ENCODE measurements at places on chromosomes 4 and X.

- DNase-seq, result peak; percentile 84
Measured at GRCh38 chrX:1336331-1336943, at the start of gene IL3RA. TSS of gene IL3RA (plus strand) at chrX:1336785. CDS start at chrX:1341766, 4,981 bp downstream.

DNA sequence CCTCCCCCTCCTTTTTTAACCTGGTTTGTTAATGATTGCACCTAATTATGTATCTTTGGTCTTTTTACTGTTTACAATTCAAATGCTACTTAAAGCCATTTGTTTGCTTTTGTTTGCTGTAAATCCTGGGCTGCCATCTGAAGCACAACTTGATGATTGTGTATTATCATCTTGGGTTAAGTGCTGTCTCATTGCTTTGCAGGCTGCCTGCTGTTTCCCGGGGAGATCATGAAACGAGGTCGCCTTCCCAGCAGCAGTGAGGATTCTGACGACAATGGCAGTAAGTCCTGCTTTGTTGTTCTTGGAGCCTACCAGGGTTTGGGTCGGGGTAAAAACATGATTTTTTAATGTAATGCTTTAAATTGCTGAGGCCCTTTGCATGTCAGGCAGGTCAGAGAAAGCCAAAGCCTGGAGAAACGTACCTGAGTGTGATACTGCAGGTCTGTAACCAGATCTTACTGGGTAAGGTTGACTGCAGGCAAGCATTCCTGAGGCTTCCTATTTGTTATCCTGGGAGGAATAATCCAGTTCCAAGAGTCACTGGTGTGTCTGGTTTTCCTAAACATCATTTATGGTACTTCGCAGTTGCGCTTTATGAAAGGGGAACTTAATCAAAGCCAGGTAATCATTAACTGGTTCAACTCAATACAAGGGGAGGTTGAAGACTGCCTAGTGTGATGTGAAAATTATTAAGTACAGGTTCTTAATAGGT lies 22.2 kb downstream of the JADE1 start:
- DNase-seq, result no peak

GRCh38 chr4:176845636-176846035 lies 52.9 kb upstream of the VEGFC start:
- no peak for DNase-seq

DNA sequence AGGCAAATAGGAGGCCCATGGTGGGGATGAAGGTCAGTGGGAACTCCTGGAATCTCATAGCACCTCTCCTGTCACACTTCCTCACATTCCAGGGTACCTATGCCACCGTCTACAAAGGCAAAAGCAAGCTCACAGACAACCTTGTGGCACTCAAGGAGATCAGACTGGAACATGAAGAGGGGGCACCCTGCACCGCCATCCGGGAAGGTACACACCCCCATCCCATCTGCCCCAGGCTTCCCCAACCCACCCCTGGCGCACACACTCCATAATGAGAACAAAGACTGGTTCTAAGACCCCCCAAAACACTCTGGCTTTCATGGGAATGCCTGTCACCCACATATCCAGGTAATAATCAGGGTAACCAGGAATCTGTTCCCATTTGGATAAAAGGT lies 6.4 kb downstream of the CDK16 start:
- no peak for DNase-seq

GRCh38 chrX:77935886-77936285 lies 25.4 kb downstream of the ATP7A start:
- DNase-seq, result no peak

DNA sequence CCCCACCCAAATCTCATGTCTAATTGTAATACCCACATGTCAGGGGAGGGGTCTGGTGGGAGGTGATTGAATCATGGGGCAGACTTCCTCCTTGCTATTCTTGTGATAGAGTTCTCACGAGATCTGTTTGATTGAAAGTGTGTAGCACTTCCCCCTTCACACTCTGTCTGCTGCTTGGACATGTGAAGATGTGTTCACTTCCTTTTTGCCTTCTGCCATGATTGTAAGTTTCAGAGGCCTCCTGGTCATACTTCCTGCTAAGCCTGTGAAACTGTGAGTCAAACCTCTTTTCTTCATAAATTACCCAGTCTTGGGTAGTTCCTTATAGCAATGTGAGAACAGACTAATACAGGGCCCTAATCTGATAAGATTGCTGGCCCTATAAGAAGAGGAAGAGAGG lies 1514.8 kb downstream of the RPA4 start:
- no peak for DNase-seq

DNA sequence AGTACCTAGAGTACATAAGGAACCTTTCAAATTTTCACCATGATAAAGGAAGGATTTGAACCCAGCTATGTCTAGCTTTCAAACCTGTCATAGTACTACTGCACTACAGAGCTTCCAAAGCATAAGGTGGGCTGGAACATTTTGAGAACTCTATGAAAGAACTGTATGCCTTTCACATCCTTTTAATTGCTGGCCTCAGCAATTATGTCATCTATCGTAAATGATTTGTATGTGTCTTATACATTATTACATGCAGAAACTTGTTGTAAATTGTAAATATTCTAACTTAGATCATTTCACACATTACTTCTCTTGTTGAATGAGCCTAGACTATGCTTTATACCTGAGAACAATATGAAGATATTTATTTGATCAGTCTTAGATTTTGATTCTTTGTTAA lies 220.7 kb downstream of the HEPH start:
- no peak for DNase-seq

- DNase-seq, result no peak
Measured at GRCh38 chrX:151175283-151176062, 911 bp upstream of the GPR50 start.

- DNase-seq, result peak; percentile 45
Measured at GRCh38 chr4:140174543-140174942, 20.6 kb upstream of the MAML3 start.

DNA sequence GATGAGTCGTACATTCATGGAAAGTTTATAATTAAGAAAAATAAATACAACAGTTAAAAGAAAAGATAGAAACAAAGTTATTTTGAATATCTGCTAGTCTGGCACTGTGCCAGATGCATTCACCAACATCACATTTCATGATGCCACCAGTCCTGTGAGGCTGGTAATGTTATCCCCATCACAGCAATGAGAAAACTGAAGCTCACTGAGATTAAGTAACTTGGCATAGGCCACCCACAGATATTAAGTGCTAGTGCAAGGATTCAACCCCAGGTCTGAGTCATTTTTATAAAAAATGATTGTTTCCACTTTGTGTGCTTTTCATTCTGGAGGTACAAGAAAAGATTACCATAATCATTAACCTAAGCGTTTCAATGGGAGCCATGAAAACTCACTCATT lies 65.0 kb upstream of the IL15 start:
- DNase-seq, result no peak

GRCh38 chr4:148030193-148030873 lies 298.4 kb downstream of the ARHGAP10 start:
- peak; percentile 45 for DNase-seq

DNA sequence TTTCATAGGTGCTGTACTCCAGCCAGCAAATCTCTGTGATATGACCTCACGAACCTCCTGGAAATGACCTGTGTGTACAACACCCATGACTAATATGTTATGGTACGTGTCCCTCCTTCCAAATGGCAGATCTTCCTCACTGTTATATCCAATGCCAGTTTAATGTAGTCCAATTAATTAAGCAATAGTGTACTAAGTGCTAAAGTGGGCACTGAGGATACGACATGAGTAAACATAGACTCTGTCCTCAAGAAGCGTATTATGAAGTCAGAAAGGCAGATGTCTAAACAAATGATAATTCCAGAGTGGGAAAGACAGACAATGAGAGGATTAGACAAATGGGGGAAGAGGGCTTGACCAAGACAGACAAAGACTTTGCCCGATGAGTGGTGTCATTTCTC lies 33.9 kb downstream of the GPRIN3 start:
- DNase-seq, result no peak

DNA sequence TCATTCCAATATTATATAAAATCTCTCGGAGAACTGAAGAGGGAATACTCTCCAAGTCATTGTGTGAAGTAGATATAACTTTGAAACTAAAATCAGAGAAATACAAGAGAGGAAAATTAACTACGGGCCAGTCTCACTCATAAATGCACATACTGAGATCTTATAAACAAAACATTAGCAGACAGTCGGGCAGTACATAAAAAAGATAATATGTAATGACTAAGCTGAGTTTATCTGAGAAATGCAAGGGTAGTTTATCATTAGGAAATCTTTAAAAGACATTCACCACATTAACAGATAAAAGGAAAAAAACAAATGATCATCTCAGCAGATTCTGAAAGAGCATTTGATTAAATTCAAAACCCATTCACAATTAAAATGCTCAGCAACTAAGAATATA lies 116.7 kb downstream of the NYX start:
- DNase-seq, result no peak

GRCh38 chrX:103310555-103311398 lies at the start of gene BEX2:
TSS of gene BEX2 (minus strand) at chrX:103310990. CDS start at chrX:103309976, 1,014 bp downstream.
- DNase-seq, result peak; percentile 25

- DNase-seq, result no peak
Measured at GRCh38 chr4:100746141-100746739, 228.4 kb upstream of the EMCN start.

- no peak for DNase-seq
Measured at GRCh38 chr4:29770627-29771026, 949.5 kb upstream of the PCDH7 start.

DNA sequence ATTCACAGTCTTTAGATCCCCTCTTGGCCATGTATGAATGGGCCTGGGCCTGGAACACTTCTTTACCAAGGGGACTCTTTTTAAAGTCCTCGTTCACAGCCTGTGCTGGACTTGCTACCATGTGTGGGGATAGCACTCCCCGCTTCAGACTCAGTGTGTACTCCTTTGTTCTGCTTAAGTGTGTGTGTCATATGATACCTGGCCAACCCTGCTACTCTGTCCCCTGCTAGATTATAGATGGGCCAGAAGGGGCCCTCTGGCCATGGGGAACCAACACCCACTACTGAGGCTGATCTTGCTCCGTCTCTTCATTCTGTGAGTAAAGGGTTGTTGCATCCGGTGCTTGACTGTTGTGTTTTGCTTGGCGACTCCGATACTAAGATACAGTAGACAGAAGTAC lies 8.0 kb downstream of the CCDC110 start:
- DNase-seq, result no peak

- no peak for DNase-seq
Measured at GRCh38 chr4:20432088-20432487, 180.4 kb downstream of the SLIT2 start.

- no peak for DNase-seq
Measured at GRCh38 chr4:87037671-87038334, 103.0 kb downstream of the AFF1 start.

DNA sequence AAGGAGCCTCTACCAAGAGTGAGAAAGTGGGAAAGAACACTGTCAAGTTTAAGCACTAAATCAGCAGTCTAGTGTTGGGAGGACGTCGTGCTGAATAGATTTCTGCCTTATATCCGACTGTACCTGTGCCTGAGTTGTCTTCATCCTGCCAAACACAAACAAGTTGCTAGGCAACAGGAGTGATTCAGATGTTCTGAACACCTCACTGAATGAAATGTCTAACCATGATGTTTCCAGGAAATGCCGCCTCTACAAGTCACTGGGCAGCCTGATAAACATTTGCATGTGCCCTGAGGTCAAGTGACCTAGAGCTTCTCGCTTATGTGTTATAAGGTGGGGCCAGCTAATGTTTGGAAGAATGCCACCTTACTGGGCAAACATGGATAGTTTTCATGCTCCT lies 37.9 kb downstream of the SGMS2 start:
- DNase-seq, result no peak

DNA sequence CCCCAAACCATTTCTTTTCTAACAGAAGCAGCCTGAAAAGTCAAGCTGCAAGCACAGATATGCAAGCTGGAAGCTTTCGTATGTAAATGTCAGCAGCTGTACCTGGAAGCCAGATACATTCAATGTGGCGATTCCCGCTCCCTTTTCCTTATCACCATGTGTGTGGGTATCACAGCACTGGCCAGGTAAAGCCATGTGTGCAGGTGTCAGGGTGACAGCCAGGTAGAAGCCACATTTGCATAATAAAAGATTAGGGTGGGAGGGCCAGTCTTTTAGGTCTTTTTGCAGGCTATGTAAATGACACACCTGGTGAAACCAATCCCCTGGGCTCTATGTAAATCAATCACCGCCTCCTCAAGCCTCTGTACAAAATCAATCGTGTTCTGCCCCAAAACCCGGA lies 50.1 kb downstream of the RXFP1 start:
- DNase-seq, result no peak

DNA sequence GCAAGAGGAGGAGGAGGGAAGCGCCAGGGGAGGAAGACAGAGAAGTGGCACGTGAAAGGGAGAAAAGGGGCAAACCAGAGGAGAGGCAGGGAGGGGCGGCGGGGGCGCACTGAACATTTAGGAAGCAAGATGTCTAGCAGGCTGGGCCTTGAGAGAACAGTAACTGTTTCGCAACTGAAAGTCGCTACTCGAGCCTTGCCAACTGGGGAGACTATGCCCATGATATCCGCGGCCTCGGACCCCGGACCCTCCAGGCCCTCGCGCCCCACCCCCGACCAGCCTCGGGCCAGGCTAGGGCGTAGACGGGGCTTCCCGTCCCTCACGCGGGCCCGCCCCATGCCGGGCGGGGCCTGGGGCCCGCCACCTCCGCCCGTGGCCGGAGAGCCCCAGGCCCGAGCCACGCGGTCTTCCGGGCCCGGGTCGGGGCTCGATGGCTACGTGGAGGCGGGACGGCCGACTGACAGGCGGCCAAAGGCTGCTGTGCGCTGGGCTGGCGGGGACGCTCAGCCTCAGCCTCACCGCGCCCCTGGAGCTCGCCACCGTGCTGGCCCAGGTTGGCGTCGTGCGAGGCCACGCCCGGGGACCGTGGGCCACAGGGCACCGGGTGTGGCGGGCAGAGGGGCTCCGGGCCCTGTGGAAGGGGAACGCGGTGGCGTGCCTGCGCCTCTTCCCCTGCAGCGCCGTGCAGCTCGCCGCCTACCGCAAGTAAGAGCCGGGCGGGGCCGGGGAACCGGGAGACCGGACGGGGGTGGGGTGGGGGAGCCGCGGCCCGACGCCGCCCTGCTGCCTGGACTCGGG lies at the start of gene SLC25A43:
SLC25A43 (plus strand) TSS at position 363 of the 798 bp plus-strand sequence; CDS start at position 431, 68 bp downstream.
- peak; percentile 38 for DNase-seq

- peak; percentile 77 for DNase-seq
Measured at GRCh38 chr4:184849185-184849584, 23.4 kb upstream of the ACSL1 start.

DNA sequence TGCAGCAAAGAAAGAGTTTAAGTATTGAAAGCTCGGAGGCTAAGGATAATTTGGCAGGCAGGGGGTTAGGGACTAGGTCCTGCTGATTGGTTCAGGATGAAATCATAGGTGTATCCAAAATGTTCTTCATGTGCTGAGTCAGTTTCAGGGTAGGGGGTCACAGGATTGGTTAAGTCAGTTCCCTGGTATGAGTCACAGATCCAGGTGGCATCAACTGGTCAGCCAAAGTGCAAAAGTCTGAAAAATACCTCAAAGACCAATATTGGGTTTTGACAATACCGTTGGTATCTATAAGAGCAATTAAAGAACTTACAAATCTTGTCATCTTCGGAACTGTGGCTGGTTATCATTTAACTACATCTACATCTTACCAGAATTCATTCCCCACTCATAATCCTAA lies 25.6 kb upstream of the PRDM8 start:
- no peak for DNase-seq

Measured in inflammatory macrophage treated with lipopolysaccharide for 1 hour (primary cell).